CD8-positive, alpha-beta memory T cell (primary cell): ENCODE measurements at places on chromosomes 6 and 20.

- H3K36me3 ChIP-seq = no peaks in the 10 kb centered on the region
- H3K27ac ChIP-seq = no peak overlapping the region
- no peaks in the 10 kb centered on the region for H3K4me1 ChIP-seq
- H3K4me3 ChIP-seq = no peak overlapping the region
- no peak for DNase-seq
Observed at GRCh38 chr6:4441981-4442434, 306.6 kb upstream of the ECI2 start.

- no peak overlapping the region for H3K27ac ChIP-seq
- H3K4me3 ChIP-seq = no peak overlapping the region
- DNase-seq = no peak
- no peaks in the 10 kb centered on the region for H3K27me3 ChIP-seq
Observed at GRCh38 chr6:156996265-156996664, 219.1 kb downstream of the ARID1B start.

DNA sequence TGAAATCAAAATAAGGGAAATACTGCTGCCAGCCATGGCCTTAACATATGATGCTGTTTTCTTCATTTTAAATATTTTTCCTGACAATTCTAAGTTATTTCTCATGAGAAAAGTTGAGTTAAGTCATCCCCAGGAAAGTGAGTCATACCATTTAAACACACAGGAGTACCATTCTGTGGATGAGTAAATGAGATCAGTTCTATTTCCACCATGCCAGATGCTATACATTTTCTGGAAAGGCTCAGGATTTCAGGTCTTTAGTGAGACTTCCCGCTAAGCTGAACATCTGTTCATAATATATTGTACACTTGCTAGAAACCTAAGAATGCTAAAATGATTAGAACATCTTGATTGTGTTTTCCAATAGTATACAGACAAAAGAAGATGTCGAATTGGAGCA is 256.2 kb upstream of the MANEA start:
- H3K4me1 ChIP-seq = no peaks in the 10 kb centered on the region
- H3K27me3 ChIP-seq = no peaks in the 10 kb centered on the region
- no peaks in the 10 kb centered on the region for H3K36me3 ChIP-seq
- H3K27ac ChIP-seq = no peak overlapping the region
- no peak for DNase-seq

- no peak overlapping the region for H3K27ac ChIP-seq
- no peak for DNase-seq
- H3K4me1 ChIP-seq = peaks cover 14% of the 10 kb centered on the region
- H3K4me3 ChIP-seq = no peak overlapping the region
Observed at GRCh38 chr20:62791301-62792181, 4.7 kb upstream of the MRGBP start.

DNA sequence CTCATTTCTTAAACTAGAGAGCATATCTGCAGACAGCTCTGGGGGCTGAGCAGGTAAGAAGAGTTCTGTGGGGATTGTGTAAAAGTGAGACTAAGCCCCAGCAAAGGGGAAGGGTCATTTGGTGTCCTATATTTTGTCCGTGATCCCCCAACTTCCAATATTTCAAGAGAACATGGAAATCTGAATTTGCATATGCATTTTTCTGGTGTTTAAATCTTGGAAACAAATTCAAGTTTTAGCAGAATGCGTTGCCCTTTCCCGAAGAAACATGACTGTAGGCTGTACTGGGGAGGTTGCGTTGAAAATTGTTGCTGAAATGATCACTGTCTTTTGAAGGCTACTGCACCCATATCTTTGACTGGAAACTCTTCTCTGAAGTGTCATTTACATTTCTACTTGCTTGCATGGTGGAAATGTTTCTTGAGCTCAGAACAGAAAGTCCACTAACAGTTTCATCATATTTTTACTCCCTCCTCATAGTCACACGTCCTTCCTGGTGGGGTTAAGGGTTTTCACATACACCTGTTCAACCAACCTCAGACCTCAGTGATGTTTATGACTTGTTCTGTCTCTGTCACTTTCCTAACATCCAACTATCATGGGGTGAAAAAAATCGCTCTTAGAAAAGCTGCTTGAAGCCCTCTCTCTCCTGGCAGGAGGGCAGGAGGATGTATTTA is 140.3 kb downstream of the BCAS1 start:
- no peaks in the 10 kb centered on the region for H3K27me3 ChIP-seq
- H3K27ac ChIP-seq = no peak overlapping the region
- no peaks in the 10 kb centered on the region for H3K36me3 ChIP-seq
- no peak for DNase-seq
- peaks cover 19% of the 10 kb centered on the region for H3K4me1 ChIP-seq

DNA sequence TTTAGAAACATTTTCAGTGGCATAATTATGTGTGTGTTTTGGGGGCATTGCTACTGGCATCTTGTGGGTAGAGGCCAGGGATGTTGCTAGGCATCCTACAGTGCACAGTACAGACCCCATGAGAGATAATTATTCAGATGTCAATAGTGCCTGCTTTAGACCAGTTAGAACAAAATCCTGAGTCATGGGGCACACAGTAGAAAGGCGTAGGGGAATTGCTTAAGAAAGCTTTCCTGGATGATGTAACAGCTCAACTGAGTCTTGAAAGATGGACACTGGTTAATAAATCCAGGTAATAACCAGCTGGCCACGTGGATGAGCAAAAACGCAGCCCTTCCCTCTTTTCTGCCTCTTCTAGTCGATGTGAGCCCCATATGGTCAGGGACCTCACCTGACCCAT is 51.1 kb downstream of the KCNB1 start:
- no peak overlapping the region for H3K4me3 ChIP-seq
- DNase-seq = no peak
- H3K27ac ChIP-seq = no peak overlapping the region
- H3K4me1 ChIP-seq = no peaks in the 10 kb centered on the region
- H3K27me3 ChIP-seq = no peaks in the 10 kb centered on the region

GRCh38 chr6:35174088-35174434 is 32.9 kb upstream of the TCP11 start:
- H3K4me1 ChIP-seq = no peaks in the 10 kb centered on the region
- H3K27ac ChIP-seq = no peak overlapping the region
- no peak overlapping the region for H3K4me3 ChIP-seq
- no peaks in the 10 kb centered on the region for H3K36me3 ChIP-seq
- peaks cover 3% of the 10 kb centered on the region for H3K27me3 ChIP-seq

GRCh38 chr20:12833861-12834260 is 174.9 kb upstream of the SPTLC3 start:
- no peaks in the 10 kb centered on the region for H3K4me1 ChIP-seq
- H3K4me3 ChIP-seq = no peak overlapping the region
- H3K27ac ChIP-seq = no peak overlapping the region
- H3K27me3 ChIP-seq = no peaks in the 10 kb centered on the region
- DNase-seq = no peak
- H3K36me3 ChIP-seq = no peaks in the 10 kb centered on the region
